ENCODE measurements at places on chromosomes 12 and 14. TPM values are rescaled to one million over a fixed set of nuclear protein-coding genes. Genes with fewer than 3 reads are reported as not detected.
A peak's percentile ranks its signal among the peaks of the same experiment; 100 is the strongest.

GRCh38 chr14:101707863-101708620, 53.5 kb upstream of the PPP2R5C start:
- DNase-seq = peak; percentile 50

- DNase-seq = no peak
Observed at GRCh38 chr14:41280745-41281144, 325.9 kb upstream of the LRFN5 start.

DNA sequence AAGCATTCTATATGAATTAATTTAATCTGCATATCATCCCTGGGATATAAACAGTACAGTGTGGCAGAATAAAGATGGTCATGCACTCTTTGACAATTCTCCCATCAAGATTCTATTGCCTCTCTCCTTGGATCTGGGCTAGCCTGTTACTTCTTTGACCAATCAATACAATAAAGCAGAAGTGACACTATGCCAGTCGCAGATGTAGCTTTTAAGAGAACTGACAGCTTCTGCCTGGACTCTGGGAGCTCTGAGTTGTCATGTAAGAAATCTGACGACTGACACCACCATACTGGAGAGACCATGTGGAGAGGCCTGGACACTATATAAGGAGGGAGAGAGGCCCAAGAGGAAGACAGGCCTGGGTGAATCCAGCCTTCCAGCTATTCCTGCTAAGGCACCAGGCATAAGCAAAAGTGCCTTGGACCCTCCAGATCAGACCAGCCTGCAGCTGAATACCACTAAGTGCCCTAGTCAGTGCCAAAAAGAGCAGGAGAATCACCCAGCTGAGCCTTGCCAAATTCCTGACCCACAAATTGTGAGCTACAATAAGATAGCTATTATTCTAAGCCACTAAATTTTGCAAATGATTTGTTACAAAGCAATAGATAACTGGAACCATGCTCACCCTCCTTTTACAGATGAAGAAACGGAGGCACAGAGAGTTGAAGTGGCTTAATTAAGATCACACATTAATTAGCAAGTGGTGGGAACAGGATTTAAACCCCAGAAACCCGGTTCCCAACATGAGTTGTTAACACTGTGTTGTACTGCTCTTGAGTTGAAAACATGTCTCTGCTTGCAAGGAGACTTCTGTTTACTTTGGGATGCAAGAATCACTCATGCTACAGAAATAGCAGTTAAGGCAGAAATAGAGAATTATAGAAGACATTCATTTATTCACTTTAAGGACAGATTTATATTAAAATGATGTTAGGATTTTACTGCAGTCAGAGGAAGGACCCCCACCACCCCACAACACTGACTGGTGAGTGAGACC, 84.6 kb downstream of the RIN3 start:
- no peak for DNase-seq

DNA sequence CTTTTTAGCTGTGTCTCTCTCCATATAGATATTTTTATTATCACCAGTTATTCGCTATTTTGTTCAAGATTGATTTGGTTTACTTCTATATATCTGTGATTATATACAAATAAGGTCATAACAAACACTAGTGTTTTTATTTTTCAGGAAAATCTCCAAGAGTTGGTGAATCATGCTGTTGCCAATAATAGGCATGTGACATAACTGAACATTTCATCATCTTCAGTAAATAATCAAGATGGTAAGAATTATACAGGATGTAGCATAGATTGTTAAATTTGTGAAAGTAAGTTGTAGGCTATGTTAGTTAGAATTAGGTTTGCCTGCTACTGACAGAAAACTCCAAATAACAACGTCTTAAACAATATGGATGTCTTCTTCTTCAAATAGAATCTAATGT, 240.9 kb upstream of the PDE3A start:
- DNase-seq = no peak

GRCh38 chr12:2376908-2377657, 324.3 kb downstream of the CACNA1C start:
- DNase-seq = peak; percentile 36

- no peak for DNase-seq
Observed at GRCh38 chr14:63614679-63615363, 26.9 kb downstream of the WDR89 start.

DNA sequence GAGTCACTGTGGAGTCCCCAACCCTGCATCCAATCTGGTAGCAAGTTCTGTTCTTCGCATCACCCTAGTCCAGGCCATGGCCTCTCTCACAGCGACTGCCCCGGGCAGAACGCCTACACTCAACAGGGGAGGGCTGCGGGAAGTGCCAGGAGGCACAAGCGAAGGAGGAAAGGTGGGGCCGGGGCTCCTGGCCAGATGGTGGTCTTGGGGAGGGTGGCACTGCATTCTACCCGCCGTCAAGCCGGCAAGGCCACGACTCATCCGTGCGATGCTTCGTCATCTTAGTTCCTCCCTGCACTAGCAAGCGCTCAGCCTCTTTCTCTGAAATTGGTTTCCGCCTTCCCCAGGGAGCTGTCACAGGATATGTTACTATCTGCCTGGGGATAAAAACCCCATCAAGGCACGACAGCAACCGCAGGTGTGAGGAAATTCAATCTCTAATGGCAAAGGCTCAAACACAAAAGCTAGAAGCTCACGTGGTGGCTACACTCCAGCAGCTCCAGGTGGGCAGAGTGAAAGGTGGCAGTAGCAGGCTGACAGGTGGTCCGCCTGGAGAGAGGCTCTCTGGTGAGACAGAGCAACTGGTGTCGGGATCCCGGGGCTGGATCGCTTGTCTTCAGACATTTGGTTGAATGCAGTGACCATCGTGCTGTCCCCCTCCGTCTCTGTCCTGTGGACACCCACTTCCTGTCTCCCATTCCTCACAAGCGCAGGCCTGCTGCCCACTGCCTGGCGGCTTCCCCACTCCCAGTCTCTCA, 34.1 kb downstream of the ACADS start:
- DNase-seq = no peak

DNA sequence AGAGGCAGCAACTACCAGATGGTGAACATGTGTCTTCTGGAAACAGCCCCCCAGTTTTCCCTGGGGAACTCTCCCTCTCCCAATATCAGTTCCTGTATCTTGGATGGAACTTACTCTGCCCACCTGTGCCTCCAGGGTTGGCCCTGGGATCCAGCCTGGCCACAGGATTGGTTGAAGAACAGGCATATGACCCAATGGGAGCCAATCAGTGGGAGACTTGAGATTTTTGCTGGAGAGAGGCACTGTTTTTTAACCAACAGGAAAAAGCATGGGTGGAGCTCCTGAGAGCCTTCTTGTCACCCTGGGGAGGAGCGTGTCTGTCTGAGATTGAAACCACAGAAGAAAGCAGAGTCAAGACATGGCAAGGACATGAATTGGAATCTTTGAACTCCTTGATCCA, 33.6 kb upstream of the COX6A1 start:
- no peak for DNase-seq

GRCh38 chr12:14558473-14558959, 9.2 kb downstream of the PLBD1 start:
- DNase-seq = no peak

GRCh38 chr12:120172053-120172452, 22.5 kb downstream of the GCN1 start:
- no peak for DNase-seq

- DNase-seq = no peak
Observed at GRCh38 chr12:26919216-26919555, 18.6 kb downstream of the INTS13 start.

GRCh38 chr12:103639983-103640382, 52.9 kb downstream of the STAB2 start:
- no peak for DNase-seq

DNA sequence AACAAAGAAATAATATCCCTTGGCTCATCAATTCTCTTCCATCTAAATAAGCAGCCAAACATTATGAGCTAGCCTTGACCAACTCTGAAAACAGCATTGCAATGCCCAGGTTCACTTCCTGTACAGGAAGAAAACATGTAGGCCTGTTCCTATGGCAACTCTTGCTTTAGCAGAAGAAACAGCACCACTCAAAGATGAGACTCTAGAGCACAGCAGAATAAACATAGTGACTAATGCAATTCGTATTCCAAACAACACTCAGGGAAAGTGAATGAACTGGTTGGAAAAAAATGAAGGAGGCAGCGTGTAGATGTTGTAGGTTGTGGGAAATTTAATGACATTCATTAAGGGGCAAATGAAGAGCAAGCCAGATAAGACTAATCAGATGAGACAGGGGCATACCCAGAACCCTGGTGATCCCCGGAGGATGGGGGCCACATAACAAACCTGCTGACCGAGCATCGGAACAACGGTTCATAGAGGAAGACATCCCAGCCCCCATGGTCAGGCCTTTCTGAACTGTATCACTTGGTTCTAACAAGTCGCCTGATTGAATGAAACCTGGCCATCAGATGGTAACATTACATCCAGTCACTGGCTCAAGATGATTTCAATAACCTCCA, 9.0 kb downstream of the ARHGDIB start:
- no peak for DNase-seq

DNA sequence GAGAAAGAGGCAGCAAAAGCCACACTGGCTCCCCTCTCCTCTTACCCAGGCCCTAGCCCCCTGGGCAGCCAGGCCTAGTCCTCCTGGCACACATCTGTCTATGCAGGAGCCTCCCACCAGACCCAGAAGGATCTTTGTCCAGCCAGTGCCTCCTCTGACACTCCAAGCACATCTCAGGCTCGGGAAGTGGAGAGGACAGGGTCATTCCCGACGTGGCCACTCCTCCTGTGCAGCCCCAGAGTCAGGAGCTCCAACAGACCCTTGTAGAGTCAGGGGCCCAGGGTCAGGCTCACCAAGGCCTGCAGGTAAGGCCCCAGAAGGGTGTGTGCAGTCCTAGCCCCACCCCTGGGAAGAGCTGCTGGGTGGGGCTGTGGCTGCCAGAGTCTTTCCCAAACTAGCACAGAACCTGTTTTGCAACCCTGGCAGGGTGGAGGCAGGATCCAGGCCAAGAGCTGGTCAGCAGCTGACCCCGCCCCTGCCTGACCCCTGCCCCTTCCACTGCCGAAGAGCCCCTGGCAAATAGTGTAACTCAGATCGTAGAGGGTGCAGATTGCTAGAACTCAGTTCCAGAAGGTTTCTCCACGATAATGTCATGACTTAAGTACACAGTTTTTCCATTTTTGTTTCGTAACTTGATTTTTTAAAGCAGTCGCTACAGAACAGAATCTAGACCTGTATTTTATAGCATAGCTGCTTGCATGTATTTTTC, 26.6 kb upstream of the PNMA1 start:
- DNase-seq = peak; percentile 90

GRCh38 chr14:55354500-55354899, 57.1 kb downstream of the ATG14 start:
- DNase-seq = no peak

- DNase-seq = no peak
Observed at GRCh38 chr14:24441485-24441884, 1.1 kb downstream of the SDR39U1 start.

Gene TMTC2
- 17.7 TPM for total RNA-seq

Gene RD3L
- not detected for total RNA-seq

Gene ACOT6
- not detected for total RNA-seq

Gene RNFT2
- total RNA-seq = 0.78 TPM

Gene SLC6A15
- total RNA-seq = 5.6 TPM

Gene KRT79
- total RNA-seq = 202 TPM

Gene USP44
- total RNA-seq = 0.31 TPM

Gene KRT6C
- total RNA-seq = 14.8 TPM

Gene GPRC5A
- total RNA-seq = 4.0 TPM

Gene GYS2
- not detected for total RNA-seq

Gene ANKRD33
- total RNA-seq = not detected

Gene B4GALNT1
- total RNA-seq = not detected
